NCI-H524 (cell line): ENCODE measurements at places on chromosomes 12 and 14.

GRCh38 chr14:96581902-96582301 lies 79.7 kb downstream of the PAPOLA start:
- no peak for DNase-seq

DNA sequence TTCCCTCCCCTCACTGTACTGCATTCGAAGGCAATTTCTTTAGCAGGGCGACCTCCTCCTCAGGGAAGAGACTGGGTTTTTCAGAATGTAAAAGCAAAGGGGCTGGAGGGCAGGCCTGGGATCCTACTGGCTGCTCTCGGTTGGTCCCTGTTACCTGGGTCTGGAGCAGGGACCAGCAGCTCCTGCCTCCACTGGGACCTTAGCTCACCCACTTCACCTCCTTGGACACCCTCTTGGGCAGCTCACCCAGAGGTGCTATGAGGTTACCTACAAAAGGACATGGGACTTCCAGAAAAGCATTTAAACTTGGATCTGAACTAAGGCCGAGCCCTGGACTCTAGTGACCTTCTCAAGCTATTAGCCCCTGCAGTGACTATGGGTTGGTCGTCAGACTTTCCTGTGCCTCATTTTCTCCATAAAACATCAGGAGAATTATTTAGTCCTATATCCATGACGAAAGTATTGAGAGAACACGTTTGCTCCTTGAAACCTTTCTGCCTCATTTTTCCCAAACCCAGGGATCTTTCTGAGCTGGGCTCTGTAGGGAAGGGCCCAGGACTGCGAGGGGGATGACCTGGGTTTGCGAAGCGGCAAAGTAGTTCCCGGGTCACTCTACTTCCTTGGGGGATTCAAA lies 65.0 kb downstream of the FBXL14 start:
- DNase-seq: no peak

DNA sequence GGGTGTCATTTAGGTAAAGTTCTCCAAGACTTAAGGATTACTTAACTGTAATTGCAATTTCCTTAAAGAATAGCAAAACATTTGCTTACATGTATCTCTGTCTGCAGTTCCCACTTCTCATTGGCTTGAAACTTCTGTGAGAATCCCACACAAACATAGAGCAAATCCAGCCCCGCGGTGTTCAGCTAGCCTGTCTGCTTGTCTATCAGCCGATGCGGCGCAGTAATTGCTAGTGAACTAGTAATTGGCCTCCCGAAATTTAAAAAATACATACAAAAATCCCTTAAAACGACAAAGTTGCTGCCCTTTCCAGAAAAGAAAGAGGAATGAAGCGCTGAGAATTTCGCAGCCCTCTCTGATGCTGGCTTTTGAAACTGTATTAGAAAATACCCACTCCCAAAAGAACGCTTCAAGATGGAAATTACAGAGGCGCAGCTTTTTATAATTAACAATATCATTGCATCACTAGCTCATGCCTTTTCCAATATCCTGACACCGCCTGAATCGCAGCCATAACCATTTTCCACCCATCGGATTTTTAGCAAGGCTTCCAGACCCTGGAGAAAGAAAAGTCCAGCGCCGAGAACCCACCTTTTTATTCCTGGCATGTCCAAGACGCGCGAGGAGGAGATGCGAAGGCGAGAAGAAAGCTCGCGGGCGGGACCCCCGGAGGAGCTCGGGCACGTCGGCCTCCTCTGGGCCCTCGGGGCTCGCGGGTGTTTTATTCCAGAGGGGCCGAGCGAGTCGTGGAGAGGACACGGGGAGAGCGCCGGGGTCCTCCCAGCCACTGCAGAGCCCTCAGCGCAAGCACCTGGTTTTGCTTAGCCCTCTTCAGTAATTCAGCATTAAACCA lies 646 bp downstream of the FBLN5 start:
- DNase-seq: peak; percentile 18

- DNase-seq: no peak
Measured at GRCh38 chr14:67263499-67264149, 22.4 kb downstream of the PALS1 start.

- DNase-seq: no peak
Measured at GRCh38 chr12:105956662-105957457, 181.9 kb downstream of the NUAK1 start.

DNA sequence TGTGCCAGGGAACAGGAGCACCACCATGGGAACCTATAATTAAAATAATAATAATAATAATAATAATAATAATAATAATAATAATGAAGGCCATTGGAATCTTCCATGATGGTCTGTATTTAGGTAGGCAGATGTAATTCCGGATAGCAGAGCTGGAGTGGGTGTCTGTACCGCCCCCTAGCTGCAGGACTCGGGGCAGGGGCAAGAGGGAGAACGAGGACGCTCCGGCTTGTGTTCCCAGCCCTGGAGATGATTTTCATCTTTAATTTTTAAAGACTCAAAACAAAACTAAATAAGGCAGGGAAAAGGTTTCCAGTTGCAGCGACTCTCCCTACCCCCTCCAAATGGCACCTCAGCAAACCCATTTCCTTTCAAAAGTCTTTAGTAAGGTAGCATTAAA lies 501.1 kb downstream of the VRK1 start:
- peak; percentile 45 for DNase-seq

DNA sequence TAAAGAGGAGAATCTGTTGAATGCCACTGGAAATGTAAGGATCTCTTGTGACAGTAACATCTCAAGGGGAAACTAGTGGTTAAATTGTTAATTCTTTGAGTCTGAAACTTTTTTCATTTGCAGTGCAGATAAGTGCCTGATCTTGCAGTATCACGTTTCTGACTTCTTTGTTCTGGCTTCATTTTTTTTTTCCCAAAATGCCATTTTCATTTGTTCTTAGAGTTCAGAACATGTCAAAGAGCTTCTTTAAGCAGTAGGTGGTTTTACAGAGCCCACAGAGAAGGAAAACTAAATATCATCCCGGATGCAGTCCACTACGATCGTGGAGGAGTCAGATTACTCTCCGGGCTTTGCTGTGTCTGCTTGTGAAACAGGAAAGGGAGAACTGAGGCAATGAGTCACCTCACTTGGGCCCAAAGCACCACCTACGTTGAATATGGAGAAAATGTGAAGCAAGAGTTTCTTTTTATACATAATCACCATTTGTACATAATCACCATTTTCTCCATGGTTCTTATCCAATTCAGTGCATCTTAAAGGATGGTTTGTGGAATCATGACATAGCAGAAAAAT lies 43.9 kb downstream of the HMGA2 start:
- DNase-seq: no peak

GRCh38 chr14:89719366-89720075 lies 235.0 kb downstream of the EFCAB11 start:
- no peak for DNase-seq

GRCh38 chr14:50092006-50092555 lies 24.3 kb downstream of the VCPKMT start:
- DNase-seq: no peak

DNA sequence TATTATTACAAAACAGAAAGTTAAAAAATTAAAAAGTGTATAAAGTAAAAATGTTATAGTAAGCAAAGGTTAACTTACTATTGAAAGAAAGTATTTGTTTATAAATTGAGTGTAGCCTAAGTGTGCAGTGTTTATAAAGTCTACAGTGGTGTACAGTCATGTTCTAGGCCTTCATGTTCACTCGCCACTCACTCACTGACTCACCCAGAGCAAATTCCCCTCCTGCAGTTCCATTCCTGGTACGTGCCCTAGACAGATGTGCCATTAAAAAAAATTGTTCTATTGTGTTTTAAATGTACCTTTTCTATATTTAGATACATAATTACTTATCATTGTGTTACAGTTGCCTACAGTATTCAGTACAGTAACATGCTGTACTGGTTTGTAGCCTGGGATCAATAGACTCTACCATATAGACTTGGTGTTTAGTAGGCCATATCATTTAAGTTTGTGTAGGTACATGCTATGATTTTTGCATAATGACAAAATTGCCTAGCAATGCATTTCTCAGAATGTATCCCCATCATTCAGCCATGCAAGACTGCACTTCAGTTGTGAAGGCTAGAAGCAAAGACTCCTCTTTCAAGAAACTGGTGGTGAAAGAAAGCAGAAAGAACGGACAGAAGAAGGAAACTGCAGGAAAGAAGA lies 100.6 kb downstream of the DACT1 start:
- no peak for DNase-seq

GRCh38 chr14:75928690-75929181 lies 53.1 kb downstream of the TGFB3 start:
- peak; percentile 99 for DNase-seq

DNA sequence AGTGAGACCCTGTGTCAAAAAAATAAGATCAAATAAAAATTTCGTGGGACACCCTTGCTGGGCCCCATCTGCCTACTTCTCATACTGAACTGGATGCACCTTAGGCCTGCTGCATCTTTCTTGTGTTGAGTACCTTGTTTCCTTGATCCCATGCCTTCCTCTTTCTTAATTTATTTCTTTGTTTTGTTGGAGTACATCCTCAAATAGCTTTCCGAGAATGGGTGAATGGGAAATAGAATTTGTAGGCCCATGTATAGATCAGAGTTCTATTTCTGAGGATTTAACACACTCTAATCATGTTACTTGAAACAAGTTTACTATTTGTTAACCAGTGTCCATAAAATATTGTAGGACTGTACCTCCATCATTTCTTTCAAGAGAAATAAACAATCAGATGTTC lies 23.6 kb downstream of the KCNMB4 start:
- no peak for DNase-seq

- no peak for DNase-seq
Measured at GRCh38 chr14:38000340-38000739, 207.4 kb upstream of the SSTR1 start.

- no peak for DNase-seq
Measured at GRCh38 chr14:21346532-21347135, 37.2 kb downstream of the SUPT16H start.

DNA sequence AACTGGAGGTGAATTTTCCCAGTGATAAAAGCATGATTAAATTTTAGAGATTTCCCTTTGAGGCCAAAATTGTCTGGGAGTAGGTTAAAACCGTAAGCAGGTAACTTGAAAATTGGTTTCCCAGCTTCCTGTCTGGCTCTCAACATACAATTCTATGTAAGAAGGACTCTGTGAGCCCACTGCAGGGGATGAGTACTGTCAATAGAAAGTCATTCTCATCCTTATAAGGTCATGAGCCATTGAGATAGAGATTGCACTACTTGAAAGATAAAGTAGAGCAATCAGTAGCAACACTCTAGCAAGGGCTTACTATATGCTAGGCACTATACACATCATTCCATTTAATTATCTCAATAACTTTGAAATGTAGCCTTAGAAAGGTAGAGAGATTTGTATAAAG lies 225.6 kb upstream of the HMGA2 start:
- no peak for DNase-seq

DNA sequence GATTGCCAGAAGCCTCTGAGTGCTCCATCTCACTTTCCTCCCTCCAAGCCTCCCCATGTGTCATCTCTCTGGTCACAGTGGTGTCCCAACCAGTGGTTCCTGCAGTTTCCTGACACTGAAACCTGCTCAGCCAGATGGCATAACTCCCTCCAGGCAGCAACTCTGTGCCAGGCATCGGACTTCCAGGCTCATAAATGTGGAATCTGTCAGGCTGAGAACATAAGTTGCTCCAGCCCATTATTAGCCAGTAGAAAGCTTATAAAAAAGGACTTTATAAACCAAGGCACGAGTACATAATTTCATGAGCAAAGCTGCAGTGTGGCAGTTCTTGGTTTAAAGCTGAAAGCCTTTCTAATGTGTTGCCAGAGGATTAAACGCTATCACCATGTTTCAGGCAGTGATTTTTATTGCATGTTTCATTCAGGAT lies 194.3 kb downstream of the DACT1 start:
- peak; percentile 100 for DNase-seq

DNA sequence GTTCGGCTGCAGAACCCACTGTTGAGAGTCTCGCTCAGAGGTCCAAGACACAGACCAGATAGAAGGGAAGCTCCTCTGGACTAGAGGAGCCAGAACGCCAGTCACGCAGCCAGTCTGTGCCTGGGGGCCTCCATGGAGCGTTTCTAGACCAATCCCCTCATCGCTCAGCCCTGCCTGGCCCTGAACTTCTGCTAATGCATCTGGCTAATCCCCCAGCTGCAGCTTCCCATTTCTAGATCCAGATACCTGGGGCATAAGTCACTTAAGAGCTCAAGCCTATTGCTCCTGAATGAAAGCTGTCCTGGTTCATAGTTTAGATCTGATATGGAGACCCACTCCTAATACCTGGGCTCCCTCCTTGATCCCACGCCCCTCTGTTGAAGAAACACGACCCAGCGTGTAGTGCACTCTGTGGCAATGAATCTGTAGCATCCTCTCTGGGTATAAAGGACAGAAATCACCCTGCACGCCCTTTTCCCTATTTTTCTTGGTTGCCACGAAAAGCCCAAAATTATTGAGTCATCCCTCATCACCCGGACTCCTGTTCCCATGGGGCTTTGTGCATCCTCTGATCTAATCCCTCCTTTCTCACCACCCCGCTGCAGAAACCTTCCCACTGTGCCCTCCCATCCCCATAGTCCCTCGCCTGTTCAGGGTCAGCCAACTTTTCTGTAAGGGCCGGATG lies 341.6 kb upstream of the FKBP4 start:
- peak; percentile 39 for DNase-seq

- DNase-seq: no peak
Measured at GRCh38 chr12:107393043-107393717, 292.4 kb upstream of the PWP1 start.

- DNase-seq: peak; percentile 53
Measured at GRCh38 chr12:125983094-125983783, 918.0 kb downstream of the AACS start.

- DNase-seq: no peak
Measured at GRCh38 chr14:51293149-51293911, 53.3 kb downstream of the TMX1 start.

DNA sequence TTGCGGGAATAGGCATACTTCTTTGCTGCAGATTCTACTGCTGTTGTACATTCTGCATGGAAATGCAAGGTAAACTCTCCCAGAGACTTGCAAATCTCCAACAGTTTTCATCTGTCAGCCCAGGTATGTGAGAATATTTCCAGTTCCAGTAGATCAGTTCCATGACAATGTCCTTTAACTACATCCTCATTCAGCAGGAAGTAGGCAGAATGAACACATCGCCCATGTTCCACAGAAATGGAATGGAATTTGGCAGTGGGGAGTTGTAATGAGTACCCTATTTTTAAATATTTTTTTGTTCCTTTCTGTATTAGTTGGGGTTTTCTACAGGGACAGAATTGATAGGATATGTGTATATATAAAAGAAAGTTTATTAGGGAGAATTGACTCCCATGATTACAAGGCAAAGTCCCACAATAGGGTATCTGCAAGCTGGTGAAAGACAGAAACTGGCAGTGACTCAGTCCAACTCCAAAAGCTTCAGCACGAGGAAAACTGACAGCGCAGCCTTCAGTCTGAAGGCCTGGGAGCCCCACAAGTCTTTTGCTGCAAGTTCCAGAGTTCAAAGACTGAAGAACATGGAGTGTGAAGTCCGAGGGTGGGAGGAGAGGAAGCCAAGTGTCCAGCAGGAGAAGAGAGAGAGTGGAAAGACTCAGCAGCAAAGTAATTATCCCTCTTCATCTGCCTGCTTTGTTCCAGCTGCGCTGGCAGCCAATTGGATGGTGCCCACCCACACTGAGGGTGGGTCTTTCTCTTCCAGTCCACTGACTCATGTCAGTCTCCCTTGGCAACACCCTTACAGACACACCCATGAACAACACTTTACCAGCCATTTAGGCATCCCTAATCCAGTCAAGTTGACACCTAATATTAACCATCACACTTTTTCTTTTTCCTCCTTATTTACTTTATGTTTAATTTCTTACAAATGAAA lies 110.4 kb upstream of the SCAF11 start:
- no peak for DNase-seq
